ENCODE measurements at places on chromosomes 5 and 9.

DNA sequence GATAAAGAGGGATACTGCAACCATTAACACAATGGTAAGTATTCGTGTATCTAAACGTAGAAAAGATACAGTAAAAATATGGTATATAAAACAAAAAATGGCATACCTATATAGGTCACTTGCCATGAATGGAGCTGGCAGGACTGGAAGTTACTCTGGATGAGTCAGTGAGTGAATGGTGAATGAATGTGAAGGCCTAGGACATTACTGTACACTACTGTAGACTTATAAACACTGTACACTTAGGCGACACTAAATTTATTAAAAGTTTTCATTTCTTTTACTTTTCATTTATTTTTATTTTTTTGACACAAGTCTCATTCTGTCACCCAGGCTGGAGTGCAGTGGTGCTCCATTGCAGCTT lies 14.1 kb downstream of the TDRD7 start:
- no peak for DNase-seq

DNA sequence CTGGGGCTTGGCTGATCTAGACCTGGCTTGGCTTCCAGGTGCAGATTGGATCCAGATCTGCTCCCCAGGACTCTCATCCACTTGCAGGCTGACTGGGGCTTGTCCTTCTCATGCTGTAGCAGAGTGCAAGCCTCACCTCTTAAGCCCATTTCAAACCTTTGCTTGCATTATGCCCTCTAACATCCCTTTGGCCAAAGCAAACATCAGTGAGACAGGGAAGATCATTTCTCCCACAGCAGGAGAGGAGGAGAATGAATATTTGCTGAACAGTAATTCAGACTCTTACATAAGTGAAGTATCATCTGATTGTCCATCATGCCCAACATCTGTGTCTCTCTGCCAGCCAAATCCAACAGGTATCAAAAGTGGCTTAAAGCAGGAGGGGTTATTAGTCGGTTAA lies 194.9 kb downstream of the C9orf152 start:
- no peak for DNase-seq

GRCh38 chr5:142222225-142222865 lies 102.5 kb downstream of the SPRY4 start:
- no peak for DNase-seq

- no peak for DNase-seq
Observed at GRCh38 chr9:96318921-96319565, 17.1 kb upstream of the HSD17B3 start.

DNA sequence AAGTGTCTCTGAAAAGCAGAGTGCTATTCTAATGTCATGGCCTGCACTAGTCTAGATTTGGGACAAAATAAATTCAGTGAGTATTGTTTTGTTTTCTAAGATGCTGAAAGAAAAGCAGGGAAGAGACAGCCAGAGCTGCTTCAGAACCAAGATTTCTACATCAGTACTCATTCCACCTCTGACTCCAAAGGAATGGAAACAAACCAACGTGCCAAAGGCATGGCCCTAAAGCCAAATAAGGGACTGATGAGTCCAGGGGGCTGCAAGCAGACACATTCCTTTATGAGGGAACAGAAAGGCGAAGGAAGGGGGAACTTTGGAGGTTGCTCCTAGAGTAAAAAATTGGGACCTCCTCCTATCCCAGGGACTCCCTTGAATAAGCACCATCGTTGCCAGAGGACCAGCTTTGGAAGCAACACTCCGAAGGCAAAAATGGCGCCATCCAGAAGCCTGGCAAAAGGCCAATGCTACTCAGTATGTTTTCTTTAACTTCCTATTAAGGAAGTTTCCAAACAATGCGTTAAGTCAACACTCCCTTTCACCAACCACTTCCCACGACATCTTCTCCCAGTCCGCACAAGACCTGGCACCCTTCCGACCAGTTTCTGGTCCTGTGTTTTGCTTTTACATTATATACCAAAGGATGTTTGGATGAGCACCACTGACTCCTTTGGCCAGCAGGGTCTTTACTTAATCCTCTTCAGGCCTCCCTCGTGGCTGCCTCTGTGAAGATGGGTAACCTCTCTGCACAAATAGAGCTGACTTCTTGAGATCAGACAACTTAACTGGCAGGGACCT lies 31.6 kb downstream of the ADAM19 start:
- DNase-seq, result no peak

DNA sequence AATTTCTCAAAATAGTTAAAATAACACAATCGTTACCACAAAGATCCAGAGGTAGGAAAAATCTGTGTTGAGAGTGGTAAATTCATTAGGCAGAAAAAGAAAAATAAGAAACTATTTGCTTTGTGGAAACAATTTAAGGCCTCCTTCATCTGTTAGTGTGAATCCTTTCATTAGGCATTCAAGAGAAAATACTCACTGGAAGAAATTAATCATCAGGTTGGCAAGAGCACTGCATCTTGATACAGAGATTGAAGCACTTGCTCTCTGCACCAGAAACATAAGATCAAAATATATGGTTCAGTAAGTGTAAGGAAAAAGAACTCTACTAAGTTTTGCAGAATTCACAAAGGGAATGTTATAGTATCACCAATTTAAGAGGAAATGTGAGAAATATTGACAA lies 44.4 kb downstream of the TTC39B start:
- DNase-seq, result no peak

- no peak for DNase-seq
Observed at GRCh38 chr5:200985-201384, 9.7 kb downstream of the LRRC14B start.

DNA sequence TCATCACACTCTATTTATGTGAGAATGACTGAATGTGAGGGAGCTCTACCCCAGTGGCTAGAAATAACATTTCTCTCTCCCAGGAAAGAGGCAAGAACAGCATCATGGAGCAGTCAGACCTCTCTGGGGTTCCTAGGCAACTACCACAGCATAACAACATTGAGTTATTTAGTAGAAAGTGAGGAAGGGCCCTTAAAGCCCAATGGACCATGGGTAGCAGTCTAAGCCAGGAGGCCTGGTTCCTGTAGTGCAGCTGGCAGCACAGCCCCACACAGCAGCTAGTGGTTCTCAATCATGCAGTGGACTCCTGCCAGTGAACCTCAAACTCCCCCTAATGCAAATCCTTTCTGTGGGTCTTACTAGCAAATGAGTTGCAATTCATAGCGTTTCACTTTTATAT lies 55.3 kb downstream of the SPEF2 start:
- no peak for DNase-seq

DNA sequence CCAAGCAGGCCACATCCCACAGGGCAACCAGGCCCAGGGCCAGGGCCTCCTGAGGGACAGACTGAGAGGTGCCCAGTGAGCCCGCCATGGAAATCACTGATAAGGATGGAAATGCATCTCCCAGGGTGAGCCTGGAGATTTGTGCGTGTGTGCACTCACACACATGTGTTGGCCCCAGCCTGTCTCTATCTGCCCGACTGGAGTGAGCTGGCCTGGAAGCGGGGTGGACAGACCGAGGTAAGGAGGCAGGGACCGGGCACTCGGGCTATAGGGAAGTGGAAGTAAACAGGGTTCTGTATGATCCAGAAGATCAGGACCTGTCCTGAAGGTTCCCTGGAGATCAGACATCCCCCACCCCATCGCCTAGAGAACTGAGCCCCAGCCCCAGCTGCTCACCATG lies 17.4 kb downstream of the GFI1B start:
- no peak for DNase-seq

- DNase-seq, result no peak
Observed at GRCh38 chr9:3719286-3719685, 193.5 kb upstream of the RFX3 start.

- DNase-seq, result no peak
Observed at GRCh38 chr5:111254613-111255012, 30.4 kb downstream of the CAMK4 start.

DNA sequence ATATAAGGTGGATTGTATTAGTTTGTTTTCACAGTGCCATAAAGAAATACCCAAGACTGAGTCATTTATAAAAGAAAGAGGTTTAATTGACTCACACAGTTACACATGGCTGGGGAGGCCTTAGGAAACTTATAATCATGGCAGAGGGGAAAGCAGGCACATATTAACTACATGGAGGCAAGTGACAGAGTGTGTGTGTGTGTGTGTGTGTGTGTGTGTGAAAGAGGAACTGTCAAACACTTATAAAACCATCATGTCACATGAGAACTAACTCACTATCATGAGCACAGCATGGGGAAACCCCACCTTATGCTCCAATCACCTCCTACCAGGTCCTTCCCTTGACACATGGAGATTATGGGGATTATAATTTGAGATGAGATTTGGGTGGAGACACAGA lies 118.6 kb downstream of the SPEF2 start:
- no peak for DNase-seq

GRCh38 chr5:78779262-78779661 lies 130.7 kb upstream of the LHFPL2 start:
- no peak for DNase-seq

DNA sequence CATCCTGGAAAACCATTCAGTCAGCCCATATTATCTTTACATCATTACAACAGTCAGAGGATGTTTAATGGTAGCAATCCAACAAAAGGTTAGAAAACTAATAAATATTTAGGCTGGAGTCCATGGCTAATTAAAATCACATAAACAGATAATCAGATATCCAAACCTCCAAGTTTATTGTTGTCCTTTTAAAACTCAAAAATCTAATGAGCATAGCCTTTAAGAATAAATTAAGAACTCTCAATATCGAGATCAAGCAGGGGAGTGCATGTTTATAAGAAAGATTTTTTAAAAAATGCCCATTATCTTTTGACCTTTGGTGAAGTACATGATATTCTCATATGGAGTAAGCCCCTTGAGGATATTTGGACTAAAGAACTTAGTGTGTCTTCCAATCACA lies 842.9 kb upstream of the SEMA6A start:
- DNase-seq, result no peak

GRCh38 chr5:116395631-116396203 lies 178.9 kb downstream of the SEMA6A start:
- no peak for DNase-seq

GRCh38 chr5:116847960-116848359 lies 273.3 kb upstream of the SEMA6A start:
- DNase-seq, result no peak

DNA sequence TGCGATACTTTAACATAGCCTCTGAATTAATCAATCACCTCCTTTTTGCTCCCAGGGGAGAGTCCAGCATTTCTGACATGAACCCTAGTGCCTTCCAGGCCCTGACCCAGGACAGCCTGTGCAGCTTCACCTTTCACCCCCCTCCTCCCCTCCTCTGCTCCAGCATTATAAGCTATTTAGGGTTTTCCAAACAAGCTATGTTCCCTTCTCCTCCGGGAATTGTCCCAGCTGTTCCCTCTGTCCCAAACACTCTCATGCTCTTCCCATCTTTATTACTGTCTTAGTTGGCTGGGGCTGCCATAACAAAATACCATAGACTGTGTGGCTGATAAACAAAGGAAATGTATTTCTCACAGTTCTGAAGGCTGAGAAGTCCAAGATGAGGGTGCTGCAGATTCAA lies 161.5 kb downstream of the EBF1 start:
- DNase-seq, result no peak

GRCh38 chr5:157930710-157931109 lies 71.8 kb upstream of the CLINT1 start:
- DNase-seq, result no peak

DNA sequence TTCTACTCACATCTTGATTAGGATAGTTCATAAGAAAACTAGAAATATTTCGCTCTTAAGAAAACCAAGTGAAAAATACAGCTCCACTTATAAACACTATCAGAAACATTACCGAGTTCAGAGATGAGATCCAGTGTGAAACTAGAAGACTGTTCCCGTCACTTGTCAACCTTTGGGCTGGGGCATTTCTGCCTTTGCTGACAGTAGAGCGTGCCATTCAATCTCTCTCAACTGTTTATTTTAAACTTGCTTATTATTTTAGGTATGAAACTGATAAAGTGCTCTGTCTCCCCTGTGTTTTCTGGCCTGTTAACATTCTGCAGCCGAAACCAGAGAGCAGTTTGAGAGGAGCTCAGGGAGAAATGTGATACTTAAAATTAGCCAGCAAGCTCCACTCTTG lies 16.7 kb downstream of the MRRF start:
- no peak for DNase-seq

DNA sequence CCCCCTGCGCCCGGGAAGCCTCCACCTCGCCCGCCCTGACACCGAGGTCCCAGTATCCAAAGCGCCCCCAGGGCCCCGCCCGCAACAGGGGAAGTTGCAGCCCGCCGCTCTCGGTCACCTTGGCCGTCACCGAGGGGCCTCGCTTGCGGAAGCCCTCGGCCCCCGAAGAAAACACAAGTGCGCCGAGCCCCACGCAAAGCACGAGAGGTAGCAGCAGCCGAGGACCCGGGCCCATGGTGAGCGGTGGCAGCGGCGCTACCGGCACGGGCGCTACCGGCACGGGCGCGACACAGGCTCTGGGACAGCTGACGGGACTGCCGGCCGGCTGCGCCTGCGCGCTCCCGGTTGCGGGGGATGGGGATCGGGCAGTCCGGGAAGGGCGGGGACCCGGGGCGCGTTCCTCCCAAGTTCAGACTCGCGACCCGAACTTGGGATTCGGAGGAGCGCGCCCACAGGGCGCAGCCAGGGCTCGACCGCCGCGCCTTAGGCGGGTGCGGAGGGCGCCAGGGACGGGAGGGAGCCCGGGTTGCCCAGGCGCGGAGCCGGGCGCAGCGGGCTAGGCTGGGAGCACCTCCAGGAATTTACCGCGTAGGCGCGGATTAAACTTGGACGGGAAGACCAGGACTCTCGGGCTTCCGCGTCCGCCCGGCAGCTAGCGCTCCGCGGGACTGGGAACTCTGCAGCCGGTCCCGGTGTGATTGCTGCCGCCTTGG lies at the start of gene PPIC:
PPIC (minus strand) TSS at position 335 of the 713 bp plus-strand sequence; CDS start at position 235, 100 bp downstream.
- DNase-seq, result no peak

DNA sequence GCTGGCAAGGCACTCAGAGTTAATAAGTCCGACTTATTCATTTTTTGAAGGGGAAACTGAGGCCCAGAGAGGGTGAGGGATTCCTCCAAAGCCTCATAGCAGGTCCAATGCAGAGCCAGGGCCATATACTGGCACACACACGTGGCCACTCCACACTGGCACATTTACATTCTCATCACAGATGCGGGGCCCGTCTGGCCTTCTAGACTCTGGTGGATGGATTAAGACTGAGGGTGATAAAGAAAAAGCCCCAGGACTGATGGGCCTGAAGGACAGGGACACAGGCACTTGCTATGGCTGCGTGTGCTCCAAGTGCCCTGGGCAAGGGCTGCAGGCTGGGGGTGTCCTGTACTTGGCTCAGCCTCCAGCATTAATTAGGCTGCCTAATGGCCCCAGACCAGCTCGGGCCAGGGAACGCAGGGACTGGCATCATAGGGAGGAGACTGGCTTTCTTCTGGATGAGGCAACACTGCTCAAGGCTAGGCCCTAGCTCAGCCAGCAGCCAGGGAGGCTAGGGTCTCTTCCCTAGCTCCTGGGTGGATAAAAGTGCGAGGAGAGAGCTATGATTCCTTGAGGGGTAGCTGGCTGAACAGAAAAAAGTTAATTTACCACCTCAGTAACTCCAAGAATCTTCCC lies 28.5 kb upstream of the CSF1R start:
- no peak for DNase-seq

- no peak for DNase-seq
Observed at GRCh38 chr5:32500181-32500580, 55.6 kb upstream of the ZFR start.

GRCh38 chr9:106284296-106284695 lies 578.7 kb upstream of the ZNF462 start:
- DNase-seq, result no peak

- DNase-seq, result no peak
Observed at GRCh38 chr5:142006363-142007236, 6.2 kb downstream of the GNPDA1 start.
